ENCODE measurements at places on chromosomes 2 and 18.
A peak's percentile ranks its signal among the peaks of the same experiment; 100 is the strongest.

GRCh38 chr18:79740521-79741361, 57.0 kb upstream of the KCNG2 start:
- no peak for DNase-seq

- no peak for DNase-seq
Observed at GRCh38 chr2:61015976-61016375, 1.5 kb upstream of the PEX13 start.

DNA sequence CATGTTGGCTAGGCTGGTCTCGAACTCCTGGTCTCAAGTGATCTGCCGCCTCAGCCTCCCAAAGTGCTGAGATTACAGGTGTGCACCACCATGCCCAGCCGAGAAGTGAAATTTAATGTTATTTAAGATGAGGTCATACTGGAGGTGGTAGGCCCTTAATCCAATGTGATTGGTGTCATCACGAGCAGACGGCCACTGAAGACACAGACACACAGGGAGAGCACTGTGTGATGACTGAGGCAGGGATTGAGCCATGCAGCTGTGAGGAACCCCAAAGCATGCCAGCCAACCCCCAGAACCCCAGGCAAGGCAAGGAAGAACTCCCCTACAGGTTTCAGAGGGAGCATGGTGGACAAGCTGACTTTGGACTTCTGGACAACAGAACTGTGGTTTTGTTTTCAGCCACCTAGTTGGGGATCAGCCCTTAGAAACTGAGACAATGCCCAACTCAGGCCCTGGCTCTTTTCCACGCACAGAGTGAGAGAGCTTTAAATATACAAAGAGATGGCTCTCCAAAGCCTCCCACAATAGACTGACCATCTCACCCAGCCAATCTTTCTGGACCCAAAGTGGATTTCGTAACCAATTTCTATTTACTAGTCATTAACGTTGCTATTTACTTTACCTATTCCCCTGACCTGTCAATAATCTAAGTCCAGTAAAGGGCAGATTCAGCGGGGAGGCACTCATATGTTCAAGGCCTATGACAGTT, 34.2 kb downstream of the TBC1D8 start:
- DNase-seq = no peak

DNA sequence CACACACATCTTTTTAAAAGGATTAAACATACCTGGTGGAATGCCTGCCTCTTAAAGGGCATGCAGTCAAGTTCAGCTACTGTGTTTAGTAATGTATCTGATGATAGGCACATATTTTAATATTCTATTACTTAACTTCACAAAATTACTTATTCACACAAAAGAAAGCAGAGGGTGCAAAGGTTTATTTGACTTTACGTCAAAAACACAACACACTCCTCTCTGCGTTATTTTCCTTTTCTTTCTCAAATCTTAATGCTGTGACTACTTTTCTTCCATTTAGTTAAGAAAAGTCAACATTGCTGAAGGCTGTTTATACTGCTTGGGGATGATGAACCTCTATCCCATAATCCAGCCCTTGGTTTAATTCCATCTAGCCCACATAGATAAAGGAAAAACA, 127.9 kb upstream of the ST6GAL2 start:
- no peak for DNase-seq

DNA sequence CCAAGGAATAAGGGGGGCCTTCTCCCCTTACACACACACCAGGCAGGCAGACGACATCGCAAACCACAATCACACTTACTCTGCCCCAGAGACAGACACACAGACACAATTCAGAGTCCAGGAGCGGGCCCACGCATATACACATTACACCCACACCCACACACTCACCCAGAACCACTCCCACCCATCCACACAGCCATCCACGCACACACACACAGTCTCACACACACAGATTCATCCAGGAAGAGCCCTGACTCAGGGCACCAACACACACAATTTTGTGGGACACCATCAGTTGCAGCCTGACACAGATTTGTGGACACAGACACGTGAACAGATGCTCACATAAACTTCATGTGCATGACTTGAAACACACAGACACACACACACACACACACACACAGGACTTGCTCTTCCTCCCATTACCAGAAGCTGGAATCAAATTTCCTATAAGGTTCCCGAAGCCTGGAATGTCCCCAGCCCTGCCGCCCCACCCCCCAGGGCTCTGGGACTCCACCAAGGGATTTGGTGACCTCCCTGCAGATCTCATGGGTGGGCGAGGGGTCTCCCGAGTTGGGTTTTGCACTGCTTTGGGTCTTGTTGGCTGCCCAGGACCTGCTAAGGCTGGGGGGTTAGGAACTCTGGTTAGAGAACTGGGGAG, 23.5 kb downstream of the TNS1 start:
- DNase-seq = peak; percentile 75

DNA sequence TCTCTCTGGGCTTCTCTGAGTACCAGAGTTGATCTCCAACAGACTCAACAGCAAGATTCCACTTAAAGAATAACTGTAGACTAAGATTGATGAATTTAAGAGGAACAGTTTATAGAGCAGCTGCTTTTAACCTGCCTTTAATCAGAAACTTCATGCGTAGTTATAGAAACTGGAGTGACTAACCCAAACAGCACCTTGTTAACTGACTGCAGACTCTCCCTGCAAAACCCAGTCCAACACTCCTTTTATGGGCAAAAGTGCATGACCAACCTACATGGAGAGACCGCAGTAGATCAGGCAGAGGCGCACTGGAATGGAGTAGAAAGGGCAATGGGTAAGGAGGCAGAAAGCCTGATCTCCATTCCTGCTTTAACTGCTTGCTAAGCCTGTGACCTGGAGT, 110.6 kb downstream of the NRP2 start:
- DNase-seq = peak; percentile 27

GRCh38 chr2:108076527-108076926, 90.2 kb downstream of the SLC5A7 start:
- no peak for DNase-seq

DNA sequence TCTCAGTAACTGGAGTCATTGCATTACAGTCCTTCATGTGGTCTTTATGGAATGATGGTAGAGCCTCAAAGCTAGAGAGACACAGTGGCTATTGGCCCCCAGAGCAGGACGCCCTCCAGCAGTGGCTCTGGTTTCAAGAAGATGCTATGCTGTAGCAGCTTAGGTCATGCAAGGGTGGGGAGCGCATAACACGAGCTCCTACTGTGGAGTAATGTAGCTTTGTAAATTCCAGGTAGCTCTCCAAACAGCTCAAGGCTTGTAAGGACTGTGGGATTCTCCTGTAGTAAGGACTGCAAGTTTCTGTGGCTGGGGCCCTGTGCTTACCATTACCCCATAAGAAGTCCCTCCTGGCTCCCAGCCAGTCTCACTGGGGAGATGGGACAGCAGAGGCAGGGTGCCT, 15.6 kb downstream of the APLF start:
- DNase-seq = no peak

GRCh38 chr2:124025171-124025580, at the start of gene CNTNAP5:
Gene CNTNAP5, plus strand, starts transcription at chr2:124025287. Its CDS starts 364 bp downstream, at chr2:124025651.
- DNase-seq = peak; percentile 39

GRCh38 chr18:57077786-57078552, 68.9 kb upstream of the BOD1L2 start:
- no peak for DNase-seq

DNA sequence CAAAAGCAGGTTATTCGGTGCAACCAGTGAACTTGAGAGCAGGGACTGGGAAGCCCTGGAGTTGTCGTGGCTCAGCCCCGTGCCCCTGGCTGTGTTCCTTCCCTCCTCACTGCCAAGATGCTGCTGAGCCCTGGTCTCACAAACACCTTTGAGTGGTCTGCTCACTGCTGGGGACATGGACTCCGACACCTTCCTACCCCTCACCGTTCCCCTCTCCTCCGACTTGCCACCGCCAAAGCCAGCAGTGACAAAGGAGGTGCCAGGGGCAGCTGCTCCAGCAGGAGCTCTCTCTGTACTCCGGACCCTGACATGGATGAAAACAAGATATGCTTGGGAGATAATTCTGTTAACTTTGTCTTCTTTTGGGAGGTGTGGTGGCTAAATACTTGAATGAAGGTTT, 17.9 kb downstream of the LRRFIP1 start:
- DNase-seq = no peak

DNA sequence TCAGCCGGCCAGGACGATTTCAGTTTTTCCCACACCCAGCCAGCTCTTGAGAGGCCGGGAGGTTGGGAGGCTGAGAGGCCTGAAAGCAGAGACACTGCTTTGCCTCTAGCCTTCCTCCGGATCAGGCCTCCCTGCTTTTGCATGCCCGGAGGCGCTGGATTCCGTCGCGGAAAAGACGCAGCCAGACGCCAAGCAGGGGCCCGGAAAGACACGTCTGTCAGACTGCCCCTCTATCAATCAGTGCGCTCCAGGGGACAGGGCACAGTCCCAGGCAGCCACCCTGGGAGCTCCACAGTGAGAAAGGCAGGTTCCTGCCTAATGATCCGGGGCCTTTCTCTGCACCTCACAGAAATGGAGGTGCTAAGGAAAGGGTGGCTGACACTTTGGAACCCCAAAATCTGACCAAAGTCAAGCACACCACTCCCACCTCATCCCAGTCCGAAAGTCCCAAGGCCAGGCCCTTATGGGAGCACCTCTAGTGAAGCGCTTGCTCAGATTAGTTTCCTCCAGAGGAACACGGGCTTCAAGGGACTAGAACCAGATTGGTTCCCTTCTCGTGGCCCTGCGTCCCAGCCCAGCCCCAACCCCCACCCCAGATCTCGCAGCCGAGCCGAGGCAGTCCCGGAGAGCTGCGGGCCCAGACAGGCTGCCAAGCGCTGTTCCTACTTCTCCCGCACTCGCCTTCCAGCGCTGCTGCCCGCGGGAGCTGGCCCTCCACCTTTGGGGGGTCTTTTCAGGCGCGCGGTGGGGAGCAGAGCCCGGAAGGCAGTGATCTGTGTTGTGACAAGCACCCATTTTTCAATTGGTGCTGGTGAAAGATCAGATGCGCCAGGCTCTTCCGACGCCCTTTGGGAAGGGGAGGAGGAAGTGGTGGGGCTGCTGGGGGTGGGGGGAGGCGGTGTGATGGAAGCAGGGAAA, 5.0 kb downstream of the DLX1 start:
- DNase-seq = no peak

GRCh38 chr2:189628817-189629530, 32.3 kb upstream of the ASNSD1 start:
- DNase-seq = no peak

DNA sequence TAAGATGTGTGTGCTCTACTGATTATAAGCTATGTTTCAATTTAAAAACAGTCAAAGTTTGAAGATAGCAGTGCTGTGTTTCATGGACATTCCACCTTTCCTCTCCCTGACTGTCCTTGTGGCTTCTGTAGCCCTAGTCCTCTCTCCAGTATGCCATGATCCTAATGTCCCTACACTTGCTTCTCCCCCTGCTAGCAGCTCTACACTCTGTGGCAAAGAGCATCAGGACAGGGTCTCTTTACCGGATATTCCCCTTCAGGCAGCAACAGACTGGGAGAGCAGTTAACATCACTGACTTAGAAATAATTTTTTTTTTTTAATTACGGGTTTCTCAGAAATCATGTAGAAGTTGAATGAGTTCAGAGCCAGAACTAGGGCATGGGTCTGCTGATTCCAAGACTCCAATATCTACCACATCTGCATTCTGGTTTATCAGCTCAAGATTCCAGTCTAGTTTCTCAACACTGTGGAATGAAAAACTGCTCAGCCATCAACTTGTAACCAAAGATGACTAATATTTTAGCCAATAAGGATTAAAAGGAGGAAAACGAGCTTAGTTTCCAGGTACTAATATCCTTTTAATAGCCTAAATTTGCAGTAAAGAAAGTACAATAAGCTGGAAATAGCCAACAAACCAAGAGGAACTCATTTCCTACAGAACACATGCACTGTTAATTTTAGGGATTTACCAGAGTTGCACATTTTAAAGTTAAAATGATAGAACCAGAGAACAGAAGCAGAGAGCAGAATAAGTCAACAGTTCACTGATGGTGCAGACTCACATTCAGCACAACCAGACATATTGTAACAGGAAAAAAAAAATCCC, 45.2 kb downstream of the TMEM131 start:
- no peak for DNase-seq

- DNase-seq = no peak
Observed at GRCh38 chr2:107801498-107801897, 25.2 kb upstream of the RGPD4 start.

DNA sequence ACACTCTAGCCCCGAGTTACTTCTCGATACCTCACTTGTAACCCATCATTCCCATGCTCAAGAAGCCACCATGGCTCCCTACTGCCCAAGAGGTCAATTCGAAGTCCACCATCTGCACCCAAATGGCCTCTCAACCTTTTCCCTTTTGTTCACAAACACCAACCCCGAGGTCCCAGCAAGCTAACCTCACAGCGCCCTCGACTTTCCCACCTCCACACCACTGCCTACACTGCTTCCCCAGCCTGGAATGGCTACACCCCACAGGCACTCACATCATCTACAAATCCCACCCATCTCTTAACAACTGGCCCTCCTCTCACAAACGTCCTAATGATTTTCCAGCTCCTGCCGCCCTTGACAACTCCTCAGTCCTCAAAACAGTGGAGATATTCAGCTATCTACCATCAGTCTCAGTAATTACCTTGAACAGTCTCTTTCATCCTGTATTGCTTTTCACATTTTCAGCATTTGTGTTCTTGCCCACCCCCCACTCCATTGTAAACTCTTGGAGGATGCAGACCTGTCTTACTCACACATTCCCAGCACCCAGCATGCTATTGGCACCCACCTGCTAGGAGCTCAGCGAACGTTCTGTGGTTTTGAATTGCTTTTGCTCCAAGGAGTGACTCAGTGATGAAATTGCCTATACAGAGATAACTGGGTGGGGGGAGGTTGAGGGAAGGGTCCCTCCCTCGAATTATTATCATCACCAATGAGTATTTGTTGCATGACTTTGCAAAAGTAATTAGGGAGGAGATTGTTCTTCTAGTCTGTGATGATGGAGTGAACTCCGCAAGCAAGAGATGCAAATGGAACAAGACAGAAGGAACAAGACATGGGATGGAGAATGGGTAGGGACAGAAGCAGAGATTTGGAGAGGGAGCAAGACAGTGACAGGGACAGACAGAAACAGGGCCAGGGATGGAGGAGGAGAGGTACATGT, 106.8 kb downstream of the CYP26B1 start:
- DNase-seq = no peak

- no peak for DNase-seq
Observed at GRCh38 chr2:86825693-86826381, 35.1 kb upstream of the CD8A start.

GRCh38 chr2:217934321-217935131, 68.3 kb downstream of the TNS1 start:
- peak; percentile 94 for DNase-seq

- peak; percentile 65 for DNase-seq
Observed at GRCh38 chr2:206164261-206164862, 4.7 kb downstream of the EEF1B2 start.

GRCh38 chr2:62391696-62392095, 114.3 kb downstream of the TMEM17 start:
- DNase-seq = no peak

DNA sequence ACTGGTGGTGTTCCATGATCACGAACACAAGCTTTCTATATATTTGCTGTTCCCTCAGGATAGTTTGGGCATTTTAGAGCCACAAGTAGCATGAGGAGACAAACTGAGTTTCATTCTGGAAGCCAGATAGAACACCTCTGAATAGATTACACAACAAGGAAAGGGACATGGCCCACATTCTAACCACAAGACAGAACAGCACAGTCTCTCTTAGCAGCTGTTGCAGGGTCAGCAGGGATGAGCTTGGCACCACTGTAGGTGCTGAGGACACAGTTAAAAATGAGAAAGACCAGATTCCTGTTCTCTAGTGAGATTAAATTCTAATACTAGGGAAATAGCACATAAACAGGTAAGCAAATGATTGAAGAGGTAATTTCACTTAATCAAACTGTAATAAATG, 235.3 kb downstream of the ZNF407 start:
- no peak for DNase-seq

Measured in muscle of back (tissue), 13 donors.